Stimulated activated CD8-positive, alpha-beta memory T cell treated with anti-CD3 and anti-CD28 coated beads, Interleukin-7, amount 100 ng/mL, for 1 hour (primary cell): ENCODE measurements at places on chromosomes 3 and 15.

GRCh38 chr15:87569581-87569980 lies 687.0 kb downstream of the NTRK3 start:
- no peak for DNase-seq

DNA sequence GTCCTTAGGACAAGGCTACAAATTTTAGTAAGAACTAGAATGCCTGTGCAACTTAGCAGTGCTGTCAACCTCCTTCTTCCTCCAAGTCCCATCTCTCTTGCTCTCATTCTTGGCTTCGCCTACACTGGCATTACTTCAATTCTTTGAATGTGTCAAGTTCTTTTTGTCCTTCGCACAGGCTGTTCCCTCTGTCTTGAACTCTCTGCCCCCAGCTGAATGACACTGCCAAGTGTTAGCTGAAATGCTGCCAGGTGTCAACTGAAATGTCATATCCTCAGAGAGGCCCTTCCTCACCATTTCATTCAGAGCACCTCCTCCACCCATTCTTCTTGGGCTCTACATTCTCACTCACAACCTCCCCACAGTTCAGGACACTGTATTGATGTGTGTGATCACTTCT lies 48.8 kb upstream of the PSMD6 start:
- no peak for DNase-seq

GRCh38 chr3:142888099-142888480 lies 793 bp downstream of the PCOLCE2 start:
- no peak for DNase-seq

- no peak for DNase-seq
Measured at GRCh38 chr15:70051948-70052633, 45.6 kb downstream of the TLE3 start.

DNA sequence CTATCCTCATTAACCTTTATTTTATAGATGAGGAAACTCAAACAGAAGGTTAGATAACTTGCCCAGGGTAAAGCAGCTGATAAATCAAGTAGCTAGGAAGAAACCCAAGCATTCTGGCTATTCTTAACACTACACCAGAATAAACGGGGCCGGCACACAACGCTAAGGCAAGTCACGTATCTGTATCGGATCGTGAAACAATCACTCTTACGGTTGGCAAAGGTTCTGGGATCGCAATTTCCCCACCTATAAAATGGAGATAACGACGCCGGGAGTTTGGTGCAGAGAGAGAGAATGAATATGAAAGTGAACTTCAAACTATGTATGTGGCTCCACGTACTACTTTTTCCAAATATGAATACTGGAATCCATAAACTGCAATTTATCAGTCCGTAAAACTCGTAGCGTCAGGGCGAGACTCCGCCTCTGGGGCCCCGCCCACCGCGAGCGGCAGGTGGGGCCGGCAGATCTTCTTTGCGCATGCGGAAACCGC lies 252 bp upstream of the ARMC8 start:
- DNase-seq: peak; percentile 81
